T-helper 17 cell (primary cell): ENCODE measurements at places on chromosomes 7 and 10. TPM values are rescaled to one million over a fixed set of nuclear protein-coding genes. Genes with fewer than 3 reads are reported as not detected.

GRCh38 chr7:73717991-73718405 lies 1.5 kb downstream of the STX1A start:
- H3K4me3 ChIP-seq = peak overlapping the region; percentile 96
- H3K27ac ChIP-seq = peak overlapping the region; percentile 67
- H3K4me1 ChIP-seq = peaks cover 22% of the 10 kb centered on the region
- H3K27me3 ChIP-seq = no peaks in the 10 kb centered on the region
- H3K36me3 ChIP-seq = no peaks in the 10 kb centered on the region

LRWD1 gene
- 15.2 TPM for total RNA-seq

DNA sequence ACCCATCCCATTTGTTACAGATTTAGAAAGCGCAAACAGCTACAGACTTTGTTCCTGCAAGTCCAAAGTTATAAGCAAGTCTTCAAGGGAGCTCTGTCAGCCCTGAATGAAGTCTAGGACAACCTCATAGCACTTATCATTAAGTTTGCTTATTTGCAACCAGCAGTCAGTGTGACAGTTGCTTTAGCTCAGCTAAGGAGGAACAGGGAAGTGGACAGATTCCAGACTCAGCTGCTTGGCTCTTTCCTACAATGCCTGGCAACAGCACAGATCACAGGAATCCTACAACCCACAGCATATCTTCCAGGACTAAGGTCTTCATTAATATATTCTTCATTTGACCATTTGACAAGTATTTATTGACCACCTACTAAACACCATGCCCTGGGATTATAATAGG lies 17.4 kb upstream of the KIF5B start:
- H3K27ac ChIP-seq = no peak overlapping the region
- H3K4me1 ChIP-seq = no peaks in the 10 kb centered on the region
- no peaks in the 10 kb centered on the region for H3K36me3 ChIP-seq
- no peak for DNase-seq

DNA sequence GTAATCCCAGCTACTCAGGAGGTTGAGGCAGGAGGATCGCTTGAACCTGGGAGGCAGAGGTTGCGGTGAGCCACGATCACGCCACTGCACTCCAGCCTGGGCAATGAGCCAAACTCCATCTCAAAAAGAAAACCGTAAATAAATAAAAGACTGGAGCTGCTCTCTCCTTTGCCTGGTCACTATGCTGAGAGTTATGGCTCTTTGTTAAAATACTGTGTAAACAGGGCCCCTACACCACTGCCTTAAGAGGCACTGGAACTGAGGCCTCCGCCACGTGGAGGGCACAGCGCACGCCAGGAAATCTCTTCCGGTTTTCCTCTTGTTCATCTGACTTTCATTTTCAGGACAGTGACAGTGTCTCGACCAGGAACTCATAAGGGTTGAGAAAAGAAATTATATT lies 123.3 kb downstream of the PAXIP1 start:
- no peaks in the 10 kb centered on the region for H3K4me1 ChIP-seq
- no peak overlapping the region for H3K4me3 ChIP-seq
- no peak for DNase-seq
- peaks cover 31% of the 10 kb centered on the region for H3K27me3 ChIP-seq

- H3K27me3 ChIP-seq = no peaks in the 10 kb centered on the region
- no peak overlapping the region for H3K27ac ChIP-seq
- no peaks in the 10 kb centered on the region for H3K36me3 ChIP-seq
Measured at GRCh38 chr7:91151916-91152315, 112.3 kb upstream of the FZD1 start.

LRRD1 gene
- 0.22 TPM for total RNA-seq

DRGX gene
- not detected for total RNA-seq

FAM25A gene
- total RNA-seq = not detected

DNA sequence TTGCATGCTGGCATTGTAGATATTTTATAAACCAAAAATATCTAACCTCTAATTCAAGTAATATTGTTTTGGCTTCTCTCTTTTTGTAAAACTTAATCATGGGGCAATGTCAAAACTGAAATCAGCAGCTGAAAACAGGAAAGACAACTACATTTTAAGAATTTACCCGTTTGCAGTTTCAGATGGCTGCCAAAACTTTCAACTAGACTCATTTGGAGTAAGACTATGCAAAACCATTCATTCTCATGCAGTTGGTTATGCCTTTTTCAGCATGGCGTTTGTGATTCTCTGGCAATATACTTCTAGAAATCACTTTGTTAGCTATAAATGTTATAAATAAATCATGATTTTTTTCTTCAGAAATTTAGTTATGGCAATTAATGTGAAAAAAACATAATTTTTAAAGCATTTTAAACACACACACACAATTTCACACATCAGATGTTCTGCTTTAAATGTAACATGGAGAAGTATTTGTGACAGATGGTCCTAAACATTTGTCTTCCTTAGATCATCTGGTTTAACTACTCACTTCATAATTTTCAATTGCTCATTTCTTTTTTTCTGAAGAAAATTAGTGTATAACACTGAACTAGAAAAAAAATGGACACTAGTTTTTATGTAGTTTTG lies 116.4 kb downstream of the ITGB8 start:
- H3K4me3 ChIP-seq = no peak overlapping the region
- H3K36me3 ChIP-seq = no peaks in the 10 kb centered on the region
- no peak for DNase-seq
- no peaks in the 10 kb centered on the region for H3K4me1 ChIP-seq
- H3K27me3 ChIP-seq = no peaks in the 10 kb centered on the region
- H3K27ac ChIP-seq = no peak overlapping the region
